Activated CD8-positive, alpha-beta T cell treated with anti-CD3 and anti-CD28 coated beads, Interleukin-2, amount 10 ng/mL, durations not matched to agents 7 days and 5 days (primary cell): ENCODE measurements at places on chromosomes 11 and 22. TPM values are rescaled to one million over a fixed set of nuclear protein-coding genes. Genes with fewer than 3 reads are reported as not detected.

Gene NXPE4
- total RNA-seq, result not detected

Gene CTSW
- 381 TPM for total RNA-seq

Gene PRR5L
- 4.5 TPM for total RNA-seq

GRCh38 chr11:115993590-115993989 is 489.4 kb upstream of the CADM1 start:
- no peak for DNase-seq

DNA sequence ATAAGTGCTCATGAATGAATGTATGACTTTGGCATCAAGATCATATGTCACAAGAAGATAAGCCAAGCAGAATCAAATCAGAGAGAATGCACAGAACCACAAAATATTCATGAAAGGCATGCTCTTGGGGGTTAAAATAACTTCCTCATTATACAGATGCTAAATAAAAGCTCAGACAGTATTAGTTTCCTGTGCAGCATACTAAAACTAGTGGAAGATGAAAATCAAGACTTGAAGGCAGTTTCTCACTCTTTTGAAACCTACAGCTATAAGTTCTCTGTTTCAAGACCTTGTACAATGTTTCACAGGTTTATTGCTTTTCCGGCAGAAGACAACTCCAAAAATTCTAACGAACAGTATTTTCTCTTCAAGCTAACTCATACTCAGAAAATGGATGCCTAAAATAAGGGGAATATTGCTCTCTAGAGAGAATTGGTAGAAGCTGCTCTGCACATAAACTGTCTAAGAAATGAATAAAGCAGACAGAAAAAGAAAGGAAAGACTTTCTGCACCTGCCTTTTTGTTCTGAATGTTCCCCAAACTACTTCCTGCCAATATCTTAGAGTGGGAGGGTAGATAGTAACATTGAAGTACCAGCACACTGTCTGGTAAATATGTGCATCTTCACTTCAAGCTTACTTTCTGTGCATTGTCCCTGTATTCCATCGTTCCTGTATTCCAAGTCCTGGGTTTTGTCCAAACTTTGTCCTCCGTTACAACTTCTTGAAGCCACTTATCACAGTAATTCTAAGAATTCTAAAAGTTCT is 639.4 kb upstream of the FAT3 start:
- no peak for DNase-seq

Gene VPREB1
- total RNA-seq, result not detected

Gene CSF2RB
- total RNA-seq, result 1.4 TPM
